ENCODE measurements at places on chromosomes 1 and 21.

DNA sequence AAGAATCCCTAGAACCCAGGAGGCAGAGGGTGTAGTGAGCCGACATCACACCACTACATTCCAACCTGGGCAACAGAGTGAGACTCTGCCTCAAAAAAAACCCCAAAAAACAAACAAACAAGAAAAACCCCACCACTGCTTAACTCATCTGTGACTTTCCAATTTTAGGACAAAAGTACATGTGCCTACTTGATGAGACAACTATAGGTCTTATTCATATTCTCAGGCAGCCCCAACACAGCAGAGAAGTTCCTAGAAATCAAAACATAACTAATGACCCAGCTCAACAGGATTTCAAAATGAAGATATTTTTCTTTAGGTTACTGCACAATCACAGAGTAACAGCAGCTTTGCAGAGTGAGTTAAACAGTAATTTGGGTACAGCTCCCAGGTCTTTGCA is 26.4 kb downstream of the TIAM1 start:
- no peak for DNase-seq

DNA sequence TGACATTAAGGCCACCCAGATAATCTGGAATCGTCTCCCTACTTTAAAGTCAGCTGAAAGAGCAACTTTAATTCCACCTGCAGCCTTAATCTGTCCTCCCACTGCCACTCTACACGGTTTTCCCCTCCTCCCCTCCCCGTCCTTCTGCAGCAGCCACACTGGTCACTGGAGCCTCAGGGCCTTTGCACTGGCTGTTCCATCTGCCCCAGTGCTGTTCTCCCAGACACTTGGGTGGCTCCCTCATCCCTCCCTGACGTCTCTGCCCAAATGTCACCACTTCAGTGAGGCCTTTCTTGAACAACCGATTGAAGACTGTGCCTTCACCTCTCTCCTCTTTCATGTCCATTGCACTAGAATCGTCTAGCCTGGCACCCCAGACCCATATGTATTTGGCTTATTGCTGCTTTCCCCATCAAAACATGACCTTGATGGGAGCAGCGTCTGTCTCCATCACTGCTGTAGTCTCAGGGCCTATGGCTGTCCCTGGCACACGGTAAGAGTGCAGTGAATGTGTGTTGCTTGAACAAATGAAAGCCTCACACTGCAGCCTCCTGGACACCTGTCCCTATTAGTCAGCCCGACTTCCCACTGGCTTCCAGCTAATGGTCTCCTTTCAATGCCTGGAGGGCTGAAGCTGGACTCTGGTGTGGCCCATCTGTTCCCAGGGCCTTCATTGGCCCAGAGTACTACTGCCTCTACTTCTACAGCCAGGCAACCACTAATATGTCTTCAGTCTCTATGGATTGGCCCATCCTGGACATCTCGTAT is 10.6 kb upstream of the PRDM16 start:
- DNase-seq: no peak

DNA sequence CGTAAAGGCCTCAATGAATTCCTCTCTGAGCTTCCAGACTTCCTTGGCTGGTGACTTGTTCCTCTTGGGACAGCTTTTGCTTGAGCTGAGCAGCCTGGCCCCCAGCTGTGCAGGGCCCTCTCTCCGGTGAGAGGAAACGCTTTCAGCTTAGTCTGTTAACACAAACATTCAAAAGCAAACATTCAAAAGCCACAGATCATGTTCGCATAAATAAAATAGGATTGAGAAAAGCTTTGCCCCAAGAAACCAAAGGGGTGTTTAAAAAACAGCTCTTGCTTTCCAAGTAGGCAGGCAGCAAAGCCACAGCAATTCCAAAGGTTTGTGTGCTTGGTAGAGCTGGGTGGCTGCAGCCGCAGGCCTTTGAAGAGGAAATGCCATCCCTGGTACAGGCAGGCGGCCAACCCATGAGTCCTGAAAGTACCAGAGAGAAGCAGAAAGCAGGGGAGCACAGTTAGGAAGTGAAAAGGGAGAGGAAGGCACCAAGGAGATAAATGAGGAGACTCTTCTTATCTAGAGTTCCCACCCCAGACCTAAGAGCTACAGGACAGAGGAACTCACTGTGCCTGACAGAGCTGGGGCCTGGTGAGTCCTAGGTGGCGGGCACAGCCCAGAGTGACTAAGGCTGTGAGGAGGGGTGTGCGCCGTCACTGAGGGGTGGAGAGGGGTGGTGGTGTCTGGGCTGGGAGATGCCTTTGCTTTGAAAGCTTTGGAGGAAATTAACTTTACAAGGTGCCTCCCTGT is 48.4 kb downstream of the CCN1 start:
- DNase-seq: no peak

GRCh38 chr1:178875936-178876335 is 5.1 kb upstream of the ANGPTL1 start:
- DNase-seq: no peak

DNA sequence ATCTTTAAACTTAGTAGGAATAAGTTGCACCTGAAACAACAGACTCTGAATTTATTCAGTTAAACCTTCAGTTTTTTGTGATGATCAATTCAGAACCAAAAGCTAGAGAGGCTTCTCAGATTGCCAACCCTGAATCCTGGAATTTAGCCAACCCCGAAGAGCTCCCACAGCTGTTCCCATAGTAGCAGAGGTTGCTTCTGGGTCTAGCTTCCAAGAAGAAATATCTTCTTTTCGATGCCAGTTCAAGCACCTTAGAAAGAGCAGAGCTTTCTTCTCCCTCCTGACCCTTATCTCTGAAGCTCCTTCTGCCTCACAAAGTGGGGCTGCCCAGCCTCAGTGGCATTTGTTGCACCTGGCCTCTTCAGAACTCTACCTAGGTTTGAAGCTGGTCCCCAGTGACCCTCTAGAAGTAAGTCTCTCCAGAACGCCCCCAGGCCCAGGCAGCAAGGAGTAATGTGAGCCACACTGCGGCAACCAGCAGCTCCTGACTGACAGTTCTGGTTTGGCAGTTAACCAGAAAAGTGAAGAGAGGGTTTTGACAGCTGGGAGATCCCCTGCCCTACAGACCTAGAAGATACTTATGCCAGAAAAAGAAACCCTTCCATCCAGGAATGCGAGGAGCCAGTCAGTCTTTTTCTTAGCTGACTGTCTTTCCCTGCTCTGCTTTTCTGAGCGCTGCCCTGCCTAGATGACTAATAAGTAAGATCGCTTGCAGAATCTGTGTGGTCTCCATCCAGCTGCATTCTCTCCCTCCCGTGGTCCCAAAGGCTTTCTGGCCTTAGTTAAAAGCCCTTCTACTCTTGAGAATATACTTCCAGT is 165.9 kb downstream of the ADGRL4 start:
- no peak for DNase-seq
